ENCODE measurements at places on chromosomes 2 and 18. TPM values are rescaled to one million over a fixed set of nuclear protein-coding genes. Genes with fewer than 3 reads are reported as not detected.

DNA sequence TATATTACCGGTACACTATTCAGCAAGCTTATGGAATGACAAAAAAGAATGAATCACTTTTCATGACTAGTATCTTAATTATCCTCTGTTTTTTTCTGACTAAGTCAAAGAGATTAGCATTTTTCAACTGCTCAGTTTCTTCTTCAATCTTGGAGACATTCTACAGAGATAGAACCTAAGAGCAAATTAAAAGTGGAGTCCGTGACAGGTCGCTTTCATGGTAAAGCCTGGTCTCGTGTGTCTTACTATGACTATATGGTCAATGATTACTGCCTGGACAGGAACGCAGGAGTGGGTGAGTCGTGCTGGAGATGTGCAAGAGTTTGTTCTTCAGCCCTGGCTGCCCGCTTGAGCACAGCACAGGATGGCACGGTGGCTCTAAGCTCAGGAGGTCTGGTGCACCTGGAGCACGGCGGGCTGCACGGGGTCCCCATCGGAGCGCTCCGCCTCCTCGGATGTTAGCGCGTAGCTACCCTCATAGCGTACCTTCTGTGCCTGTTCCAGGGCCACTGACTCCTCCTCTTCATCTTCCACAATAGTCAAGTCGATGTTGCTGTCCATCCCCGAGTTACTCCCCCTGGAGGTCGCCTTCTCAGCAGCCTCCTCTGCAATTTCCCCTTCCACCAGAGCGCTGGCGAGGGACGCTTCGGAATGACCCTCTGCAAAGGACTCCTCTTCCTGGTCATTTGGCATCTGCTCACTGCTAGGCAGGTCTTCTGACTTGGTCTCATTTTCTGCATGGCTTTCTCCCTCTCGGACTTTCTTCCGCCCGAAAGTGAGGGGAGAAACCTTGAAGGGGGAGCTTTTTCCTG is 11.1 kb downstream of the CAVIN2 start:
- no peak for DNase-seq

DNA sequence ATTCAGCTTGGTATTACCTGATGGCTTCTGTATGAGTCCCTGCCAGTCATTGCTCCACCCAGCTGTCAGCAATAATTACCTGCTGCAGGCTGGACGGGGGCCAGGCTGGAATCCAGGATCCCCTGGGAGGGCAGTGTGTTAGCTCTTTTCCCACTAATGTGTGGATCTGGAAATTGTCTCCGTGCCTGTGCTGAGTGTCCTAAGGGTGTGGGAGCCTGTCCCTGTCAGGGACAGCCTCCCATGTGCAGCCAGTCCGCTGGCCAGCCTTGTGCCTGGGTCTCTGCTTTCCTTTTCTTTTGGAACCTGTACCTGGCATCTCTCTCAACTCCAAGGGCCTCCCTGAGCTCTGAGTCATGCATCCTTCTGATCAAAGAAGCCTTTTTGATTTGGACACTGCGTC is 107.2 kb upstream of the SPRED2 start:
- no peak for DNase-seq

DNA sequence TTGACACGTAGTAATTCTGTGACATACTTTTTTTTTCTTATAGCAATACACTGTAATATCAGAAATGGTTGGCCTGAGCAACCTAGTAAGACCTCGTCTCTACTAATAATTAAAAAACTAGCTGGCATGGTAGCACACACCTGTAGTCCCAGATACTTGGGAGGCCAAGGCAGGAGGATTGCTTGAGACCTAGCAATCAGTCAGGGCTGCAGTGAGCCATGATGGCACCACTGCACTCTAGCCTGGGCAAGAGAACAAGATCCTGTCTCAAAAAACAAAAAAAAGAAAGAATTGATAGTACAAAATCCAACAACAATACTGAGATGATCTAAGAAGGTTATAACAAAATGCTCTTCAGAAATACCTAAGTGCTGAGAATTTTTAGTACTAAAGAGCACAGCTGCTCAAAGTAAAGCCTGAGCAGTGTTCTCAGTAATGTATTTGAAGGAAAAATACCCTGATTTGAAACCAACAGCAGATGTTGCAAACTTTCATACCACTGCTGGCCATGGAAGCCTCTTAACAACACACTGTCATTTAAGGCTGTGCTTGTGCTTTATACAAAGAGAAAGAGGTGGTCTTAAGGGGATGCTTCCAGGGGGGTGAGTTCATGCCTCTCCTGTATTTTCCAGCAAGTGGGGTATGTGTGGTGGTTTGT is 132.6 kb upstream of the CDCA7 start:
- DNase-seq = no peak

GRCh38 chr2:69588945-69589344 is 54.6 kb downstream of the AAK1 start:
- DNase-seq = no peak

DNA sequence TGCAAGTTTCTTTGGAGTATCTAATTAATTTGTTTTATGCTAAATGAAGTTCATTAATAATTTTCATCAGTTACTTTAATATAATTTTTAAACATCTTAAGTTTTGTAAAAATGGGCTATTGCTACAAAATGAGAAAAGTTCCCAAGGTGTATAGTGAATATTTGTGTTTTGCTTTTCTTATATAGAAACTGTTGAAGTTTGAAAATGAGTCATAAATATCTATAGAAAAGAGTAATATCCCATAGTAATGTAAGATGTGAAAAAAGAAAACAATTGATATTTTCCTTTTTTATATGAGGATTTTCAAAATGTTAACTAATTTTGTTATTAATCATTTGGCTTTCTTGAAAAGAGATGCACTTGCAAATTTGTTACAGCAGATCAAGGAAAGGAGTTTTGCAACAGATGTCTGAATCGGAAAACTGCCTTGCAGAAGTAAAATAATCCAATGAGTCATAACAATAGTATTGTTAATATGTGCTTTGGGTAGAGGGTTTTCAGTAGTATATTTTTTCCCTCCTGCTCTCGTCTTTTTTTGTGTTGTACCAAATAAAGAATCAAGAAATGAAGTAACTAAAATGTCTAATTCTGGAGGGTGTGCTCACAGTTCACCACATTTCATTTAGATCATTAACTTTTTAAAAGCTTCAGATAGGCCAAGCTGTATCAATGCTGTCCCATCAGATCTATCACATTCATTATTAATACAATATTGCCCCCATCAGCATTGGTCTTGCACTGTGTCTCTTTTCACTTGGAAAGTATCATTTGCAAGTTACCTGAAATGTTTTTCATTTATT is 15.5 kb downstream of the DUSP19 start:
- peak; percentile 26 for DNase-seq

DNA sequence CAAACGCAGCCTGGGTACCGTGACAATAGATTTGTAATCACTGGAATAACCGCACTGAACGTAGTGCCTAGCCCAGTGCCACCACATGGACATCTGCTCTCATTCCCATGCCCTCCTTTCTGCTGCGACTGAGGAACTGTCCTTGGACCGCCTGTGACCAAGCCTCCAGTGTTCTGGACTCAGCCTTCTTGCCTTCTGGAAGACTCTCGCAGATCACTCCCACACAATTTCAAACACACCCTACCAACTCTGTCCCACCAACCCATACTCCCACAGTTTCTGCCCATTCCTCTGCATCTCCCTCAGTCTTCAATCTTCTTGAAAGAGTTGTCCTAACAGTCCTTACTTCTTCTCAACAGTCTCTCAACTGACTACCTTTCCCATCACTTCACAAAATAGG is 2.1 kb downstream of the RNF149 start:
- no peak for DNase-seq

DNA sequence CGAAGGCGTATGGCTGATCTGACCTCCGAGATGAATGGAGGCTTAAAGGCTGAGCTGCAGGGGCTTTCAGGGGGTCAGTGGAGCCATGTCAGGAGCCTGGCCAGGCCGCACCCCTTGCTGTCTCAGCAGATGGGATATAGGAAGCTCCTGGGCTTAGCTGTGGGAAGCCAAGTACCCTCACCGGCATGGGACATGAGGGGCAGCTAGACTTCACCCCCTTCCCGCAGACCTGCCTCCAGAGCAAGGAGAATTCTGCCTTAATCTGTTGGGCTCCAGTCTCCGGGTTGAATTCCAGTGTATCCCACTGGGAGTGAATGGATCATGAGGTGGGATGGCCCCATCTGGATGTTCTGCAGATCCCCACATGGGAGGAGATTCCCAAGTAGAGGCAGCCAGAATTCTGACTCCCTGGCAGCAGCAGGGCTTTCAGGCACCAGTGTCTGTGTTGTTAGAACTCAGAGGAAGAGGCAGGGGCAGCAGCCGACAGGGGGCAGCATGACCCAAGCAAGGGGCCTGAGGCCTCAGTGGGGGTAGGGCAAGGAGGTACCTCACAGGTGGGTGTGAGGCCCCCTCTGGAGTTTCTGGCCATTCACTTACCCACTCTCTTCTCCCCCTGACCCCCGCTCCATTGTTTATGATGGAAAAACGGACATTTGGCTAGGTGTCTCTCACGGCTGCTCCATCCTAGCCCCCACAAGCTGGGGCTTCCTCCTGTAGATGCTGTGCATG is 19.1 kb downstream of the CAPG start:
- DNase-seq = no peak

- DNase-seq = no peak
Measured at GRCh38 chr2:238370823-238371372, 50.6 kb downstream of the TRAF3IP1 start.

- peak; percentile 92 for DNase-seq
Measured at GRCh38 chr2:30336978-30337841, 105.9 kb downstream of the LBH start.

- DNase-seq = no peak
Measured at GRCh38 chr2:113277474-113278072, 1.1 kb downstream of the PAX8 start.

The CHRNG gene
- 0.09 TPM for polyA plus RNA-seq

GRCh38 chr2:63712748-63713147 is 124.0 kb downstream of the MDH1 start:
- no peak for DNase-seq

DNA sequence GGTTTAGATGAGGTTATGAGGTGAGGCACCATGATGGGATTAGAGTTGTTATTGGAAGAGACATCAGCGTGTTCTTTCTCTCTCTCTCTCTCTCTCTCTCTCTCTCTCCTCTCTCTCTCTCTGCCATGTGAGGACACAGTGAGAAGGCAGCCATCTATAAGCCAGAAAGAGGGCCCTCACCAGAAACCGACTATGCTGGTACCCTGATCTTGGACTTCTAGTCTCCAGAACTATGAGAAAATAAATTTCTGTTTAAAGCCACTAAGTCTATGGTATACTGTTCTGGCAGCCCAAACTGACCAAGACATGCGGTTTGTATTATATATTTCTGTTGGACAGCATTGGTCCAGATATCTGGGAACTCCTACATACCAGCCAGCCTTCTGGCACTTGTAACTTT is 3.5 kb upstream of the LIPG start:
- DNase-seq = no peak

The PRSS56 gene
- polyA plus RNA-seq = not detected

DNA sequence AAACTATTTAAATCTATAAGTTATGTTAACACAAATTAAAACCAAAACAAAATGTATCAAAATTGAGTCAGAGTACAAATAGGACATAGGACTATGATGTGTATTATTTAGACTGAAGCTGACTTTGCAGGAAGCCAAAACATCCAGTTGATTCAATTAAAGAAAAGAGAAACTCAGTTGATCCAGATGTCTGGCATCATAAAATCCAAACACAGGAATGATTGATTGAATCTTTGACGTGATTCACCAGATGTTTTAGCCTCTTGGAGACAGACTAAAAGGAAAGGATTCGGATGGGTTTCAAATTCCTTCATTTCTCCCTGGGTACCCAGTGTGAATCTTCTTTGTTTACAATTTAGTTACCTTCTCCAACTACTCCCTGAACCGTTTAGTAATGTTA is 272.9 kb downstream of the IRS1 start:
- no peak for DNase-seq

DNA sequence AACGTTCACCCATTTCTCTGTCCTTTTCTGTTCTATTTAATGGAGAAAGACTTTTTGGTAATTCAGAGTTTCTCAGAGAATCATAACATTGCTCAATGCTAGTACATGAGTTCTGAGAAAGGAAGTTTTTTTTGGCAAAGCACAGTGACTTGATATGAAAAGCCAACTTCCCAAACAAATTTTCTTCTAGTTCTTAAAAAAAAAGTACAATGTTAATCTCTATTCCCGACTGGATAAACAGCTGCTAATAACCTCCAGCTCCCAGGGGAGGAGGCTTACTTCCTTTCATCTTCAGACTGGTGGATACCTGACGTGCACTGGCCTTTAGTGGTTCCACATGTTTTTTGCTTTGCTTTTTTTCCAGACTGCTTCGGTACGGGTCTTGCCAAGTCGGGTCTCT is 284.6 kb upstream of the CCDC68 start:
- no peak for DNase-seq

DNA sequence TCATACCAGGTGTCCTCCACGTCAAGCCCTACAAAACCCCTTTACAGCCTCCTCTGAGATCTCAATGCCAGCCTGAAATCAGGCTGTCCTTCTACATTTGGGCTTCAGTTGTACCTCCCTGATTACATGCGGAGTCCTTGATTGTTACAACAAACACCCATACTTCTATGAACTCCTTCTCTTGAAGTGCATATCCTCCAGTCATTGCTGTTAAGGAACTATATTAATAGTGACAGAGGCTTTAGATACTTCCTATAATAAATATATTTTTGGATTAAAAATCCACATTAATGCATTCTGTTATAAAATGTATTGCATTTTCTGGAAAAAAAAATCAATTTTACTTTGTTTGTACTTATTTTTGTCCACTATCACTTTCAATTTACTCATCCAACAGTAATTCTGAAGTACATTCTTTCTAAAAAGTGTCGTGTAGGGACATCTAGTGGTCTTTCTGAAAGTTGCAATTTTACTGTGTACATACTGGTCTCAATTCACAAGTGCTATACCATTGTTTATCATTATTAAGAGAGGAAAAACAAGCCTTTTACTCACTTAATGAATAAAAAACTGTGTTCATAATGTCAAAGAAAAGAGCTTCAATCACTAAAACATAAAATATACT is 316.4 kb downstream of the DSEL start:
- peak; percentile 11 for DNase-seq

The SCTR gene
- polyA plus RNA-seq = not detected

The KIDINS220 gene
- 14.6 TPM for polyA plus RNA-seq

GRCh38 chr18:9764011-9764481 is 55.9 kb downstream of the RAB31 start:
- no peak for DNase-seq

DNA sequence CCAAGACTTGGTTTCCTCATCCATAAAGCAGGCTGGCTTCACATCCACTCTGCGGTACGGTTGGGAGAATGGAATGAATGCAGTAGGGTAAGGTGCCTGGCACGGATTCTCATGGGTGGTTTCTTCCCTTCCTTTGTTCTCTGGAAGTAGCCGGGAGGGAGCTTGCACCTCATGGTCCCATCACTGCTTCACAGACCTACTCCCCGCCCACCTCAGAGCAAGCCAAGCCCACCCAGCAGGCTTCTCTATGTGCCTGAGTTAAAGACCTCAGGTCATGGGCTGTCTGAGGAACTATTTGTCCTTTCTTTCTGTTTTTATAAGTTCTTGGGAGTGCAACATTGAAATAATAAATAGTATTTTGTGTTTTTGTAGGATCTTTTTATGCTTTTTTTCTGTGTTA is 3.5 kb downstream of the DCDC2C start:
- DNase-seq = no peak

- no peak for DNase-seq
Measured at GRCh38 chr2:1625281-1626001, 118.9 kb downstream of the PXDN start.
